ENCODE measurements at places on chromosomes 12 and 14. TPM values are rescaled to one million over a fixed set of nuclear protein-coding genes. Genes with fewer than 3 reads are reported as not detected.

GRCh38 chr14:101045511-101045910 is 142.0 kb upstream of the RTL1 start:
- no peak for DNase-seq

DNA sequence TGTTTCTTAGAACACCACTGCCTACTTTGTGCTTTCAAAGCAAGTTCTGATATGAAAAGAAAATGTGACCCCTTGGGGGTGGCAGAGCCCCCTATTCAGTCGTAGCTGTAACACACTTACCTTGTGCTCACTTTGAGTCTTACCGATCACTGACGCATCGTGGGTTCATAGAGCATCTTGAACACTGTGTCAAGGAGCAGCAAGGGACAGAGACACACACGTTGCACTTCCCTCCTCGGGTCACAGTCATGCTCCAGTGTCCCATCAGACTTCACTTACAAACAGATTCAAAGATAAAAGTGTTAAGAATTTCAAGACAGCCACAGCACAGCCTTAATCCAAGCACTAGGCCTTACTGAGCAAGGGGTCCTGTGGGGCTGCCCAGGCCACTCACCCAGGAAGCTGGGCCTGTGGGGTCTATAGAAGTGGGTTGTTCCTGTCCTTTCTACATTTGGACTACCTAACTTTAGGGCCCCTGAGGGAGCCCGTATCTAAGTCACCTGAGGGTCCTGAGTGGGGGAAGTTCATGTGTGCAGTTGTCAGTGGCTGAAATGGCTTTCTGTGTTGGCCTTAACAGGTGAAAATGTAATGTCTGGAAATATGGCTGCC is 75.4 kb upstream of the BDKRB2 start:
- DNase-seq, result no peak

GRCh38 chr12:122651520-122652224 is 51.5 kb downstream of the HCAR2 start:
- no peak for DNase-seq

DNA sequence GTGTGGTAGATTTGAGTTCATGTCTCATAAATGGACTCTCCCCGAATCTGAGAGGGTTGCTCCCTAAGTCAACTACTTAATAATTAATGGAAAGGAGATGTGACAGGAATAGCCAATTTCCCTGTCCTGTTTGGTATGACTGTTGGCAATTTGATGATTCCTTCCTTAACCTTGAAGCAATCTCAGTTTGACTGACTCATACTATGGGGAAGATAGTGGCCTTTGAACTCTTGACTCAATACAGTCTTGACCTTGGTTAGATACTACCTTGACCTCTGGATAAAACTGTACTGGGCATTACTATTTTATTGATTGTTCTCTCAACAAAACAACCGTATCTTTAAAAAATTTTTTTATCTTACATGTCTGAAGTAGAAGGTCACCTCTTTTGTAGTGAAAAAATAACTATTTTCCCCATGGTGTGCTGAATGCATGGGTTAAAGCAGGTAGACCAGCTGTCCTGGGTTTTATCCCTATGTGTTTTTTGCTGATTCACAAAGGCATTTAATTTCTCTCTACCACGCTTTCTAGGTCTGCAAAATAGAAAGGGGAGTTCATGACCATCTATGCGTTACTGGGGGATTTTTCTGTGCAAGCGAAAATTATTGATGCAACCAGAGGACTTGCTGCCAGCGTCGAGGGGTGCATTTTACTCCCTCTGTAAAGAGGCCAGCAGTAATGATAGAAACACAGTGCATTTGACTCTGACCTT is 80.1 kb downstream of the ETV6 start:
- DNase-seq, result no peak

PLEK2 gene
- polyA plus RNA-seq, result 1.9 TPM

DNA sequence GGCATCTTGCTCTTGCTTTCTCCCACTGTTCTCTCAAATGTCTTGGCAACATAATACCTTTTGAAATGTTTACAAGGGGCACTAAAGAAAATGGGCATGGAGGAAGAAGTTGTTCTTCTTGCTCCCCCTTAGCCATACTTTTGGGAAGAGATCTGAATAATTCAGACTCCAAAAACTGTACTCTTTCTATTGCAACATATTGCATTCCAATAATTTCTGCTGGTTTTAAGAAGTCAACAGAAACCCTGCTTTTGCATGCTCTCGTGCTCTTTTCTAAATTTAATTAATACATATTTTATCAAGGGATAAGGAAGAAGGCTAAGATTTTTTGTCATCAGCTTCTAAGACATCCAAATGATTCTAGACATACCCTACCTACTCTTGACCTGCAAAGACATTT is 409.9 kb upstream of the SOX5 start:
- DNase-seq, result no peak

DNA sequence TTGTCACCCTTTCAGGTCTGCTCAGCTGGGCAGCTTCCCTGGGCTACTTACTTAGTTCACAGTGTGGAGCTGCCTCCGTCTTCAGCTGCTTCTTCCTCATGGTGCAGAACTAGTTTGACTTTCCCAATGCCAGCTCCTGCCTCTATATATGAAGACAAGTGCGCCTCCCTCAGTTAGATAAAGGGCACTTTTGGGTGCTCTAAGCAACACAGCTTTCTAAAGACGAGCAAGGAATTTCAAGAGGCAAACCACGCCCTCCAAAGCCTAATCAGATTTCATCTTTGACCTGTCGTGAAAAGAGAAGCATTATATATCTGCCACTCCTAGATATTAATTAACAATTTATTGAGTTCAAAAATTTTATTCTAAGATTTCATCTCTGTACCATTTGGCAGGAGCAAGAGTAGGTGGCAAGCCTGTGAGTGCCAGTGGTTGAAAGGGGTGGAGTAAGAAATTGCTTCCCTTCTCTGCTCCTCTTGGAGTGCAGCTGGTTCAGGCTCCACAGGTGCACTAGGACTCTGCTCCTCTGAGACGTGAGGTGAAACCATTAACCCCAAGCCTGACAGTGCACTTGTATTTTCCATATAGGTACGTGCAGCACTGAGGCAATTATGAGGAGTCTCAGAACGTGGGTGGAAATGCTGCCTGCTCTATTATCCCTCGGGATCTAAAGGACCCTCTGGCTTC is 2.1 kb upstream of the SLC11A2 start:
- DNase-seq, result no peak

- no peak for DNase-seq
Observed at GRCh38 chr14:101774006-101774795, 12.7 kb downstream of the PPP2R5C start.

GRCh38 chr12:2833327-2833726 is 1.5 kb downstream of the NRIP2 start:
- DNase-seq, result no peak

DNA sequence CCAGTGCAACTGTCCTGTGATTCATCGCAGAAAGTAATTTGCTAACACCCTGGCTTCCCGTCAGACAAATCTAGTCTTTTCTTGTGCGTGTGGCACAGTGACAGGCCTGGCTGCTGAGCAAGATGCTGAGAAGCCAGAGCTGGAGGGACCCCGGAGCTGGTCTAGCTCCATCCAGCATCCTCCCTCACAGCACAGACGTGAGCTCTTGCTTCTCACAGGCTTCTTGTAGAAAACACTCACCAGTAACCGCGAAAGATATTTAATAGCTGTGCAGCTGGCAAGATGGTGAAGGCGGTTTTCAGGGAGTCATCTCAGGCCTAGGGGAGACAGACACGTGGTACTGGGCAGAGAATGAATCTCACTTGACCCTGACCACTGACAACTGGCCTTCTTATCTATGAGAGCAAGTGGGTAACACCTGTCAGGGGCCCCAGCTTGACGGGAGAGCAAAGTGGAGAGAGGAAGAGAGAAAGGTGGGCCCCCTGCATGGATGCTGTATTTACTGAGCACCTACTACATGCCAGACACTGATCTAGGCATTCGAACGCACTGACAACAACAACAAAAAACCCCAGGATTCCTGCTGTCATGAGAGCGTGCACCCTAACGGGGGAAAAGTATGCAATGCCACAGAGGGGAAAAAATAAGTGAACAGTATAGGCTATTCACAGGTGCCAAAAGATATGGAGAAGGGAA is 63.3 kb downstream of the CCDC88C start:
- DNase-seq, result no peak

INSM2 gene
- polyA plus RNA-seq, result not detected
